Daoy (cell line): ENCODE measurements at places on chromosomes 3 and 15. TPM values are rescaled to one million over a fixed set of nuclear protein-coding genes. Genes with fewer than 3 reads are reported as not detected.

DNA sequence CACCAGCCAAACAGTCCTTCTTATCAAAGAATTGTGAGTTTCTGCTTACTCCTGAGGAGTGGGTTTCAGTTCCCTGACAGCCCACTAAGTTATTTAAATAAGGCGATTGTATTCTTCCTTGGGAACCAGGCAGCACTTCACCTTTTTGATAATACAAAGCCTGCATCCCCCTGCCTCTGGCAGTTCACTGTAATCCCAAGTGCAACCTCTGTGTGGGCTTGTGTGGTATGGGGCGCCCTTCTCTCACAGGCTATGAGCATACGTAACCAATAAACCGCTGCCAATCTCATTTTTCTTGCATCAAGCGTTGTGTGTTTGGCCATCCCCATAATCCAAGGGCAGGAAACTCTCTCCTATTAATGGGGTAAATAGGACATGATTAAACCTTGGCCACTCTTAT is 1025.6 kb downstream of the NSUN3 start:
- DNase-seq: no peak

DNA sequence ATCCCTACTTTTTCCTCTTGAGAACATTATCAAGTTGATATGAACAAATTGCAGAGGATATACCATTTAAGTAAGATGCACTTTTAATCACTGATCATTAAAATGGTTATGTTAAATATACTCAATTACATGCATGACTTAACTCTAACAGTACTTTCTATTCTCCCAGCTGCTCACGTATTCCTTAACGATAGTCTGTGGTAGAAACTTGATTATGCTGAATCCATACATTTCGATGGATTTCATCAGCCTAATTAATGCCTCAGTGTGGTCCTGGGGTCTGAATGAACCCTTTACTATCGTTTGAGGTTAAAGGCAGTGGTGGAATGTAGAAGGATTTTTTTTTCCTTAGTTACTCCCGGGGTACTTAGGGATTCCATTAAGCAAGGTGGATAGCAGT is 18.6 kb downstream of the SOX2 start:
- DNase-seq: no peak

DNA sequence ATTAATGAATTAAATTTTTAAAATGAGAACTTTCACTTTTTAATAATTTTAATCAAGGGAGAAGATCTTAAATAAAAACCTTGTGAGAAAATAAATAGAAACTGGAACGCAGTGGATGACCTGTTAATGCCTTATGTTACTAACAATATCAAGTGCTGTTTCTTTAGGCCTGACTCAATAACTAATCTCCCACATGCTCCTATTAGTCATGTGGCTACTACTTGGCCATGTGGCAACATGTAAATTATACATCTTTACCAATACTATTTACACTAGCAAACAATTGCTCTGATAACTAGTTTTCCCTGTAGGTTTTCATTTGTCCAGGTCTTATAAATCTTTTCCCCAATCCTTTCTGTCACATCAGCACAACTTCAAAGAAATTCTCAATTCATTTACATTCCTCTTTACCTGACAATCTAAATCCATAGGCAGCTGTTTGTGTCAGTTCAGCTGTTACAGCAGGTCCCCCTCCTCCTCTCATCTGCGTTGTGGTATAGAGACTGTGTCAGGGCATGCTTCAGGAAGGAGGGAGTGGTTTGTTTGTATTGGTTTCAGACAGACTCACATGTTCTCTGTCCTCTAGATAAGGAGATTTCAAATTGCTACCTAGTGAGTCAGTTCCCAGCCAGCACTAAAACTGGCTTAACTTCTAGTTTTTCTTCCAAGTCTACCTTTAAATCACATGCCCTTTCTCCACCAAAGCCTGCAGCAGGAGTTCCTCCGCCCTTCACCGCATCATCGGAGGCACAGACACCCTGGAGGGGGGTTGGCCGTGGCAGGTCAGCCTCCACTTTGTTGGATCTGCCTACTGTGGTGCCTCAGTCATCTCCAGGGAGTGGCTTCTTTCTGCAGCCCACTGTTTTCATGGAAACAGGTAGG is 11.3 kb upstream of the C3orf52 start:
- peak; percentile 85 for DNase-seq

- DNase-seq: no peak
Measured at GRCh38 chr3:10444110-10444429, 61.3 kb downstream of the ATP2B2 start.

GRCh38 chr3:45976191-45977091 is 19.2 kb downstream of the FYCO1 start:
- no peak for DNase-seq

DNA sequence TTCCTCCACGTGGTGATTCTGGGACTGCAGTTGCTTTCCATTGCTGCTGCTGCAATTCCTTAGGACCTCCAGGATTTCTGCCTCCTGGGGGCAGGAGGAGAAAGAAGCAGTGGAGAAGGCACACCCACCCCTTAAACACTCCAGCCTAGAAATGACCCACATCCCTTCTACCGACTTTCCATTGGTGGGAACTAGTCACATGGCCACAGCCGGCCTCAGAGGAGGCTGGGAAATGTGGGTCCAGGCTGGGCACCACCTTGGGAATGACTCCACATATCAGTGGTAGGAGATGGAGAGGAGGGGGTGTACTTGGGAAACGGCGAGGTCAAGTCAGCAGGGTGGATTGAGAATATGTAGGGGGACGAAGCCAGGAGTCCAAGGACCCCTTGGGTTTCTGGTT is 269.4 kb upstream of the CTDSPL start:
- no peak for DNase-seq

- DNase-seq: no peak
Measured at GRCh38 chr3:178673529-178673928, 137.3 kb downstream of the KCNMB2 start.

GRCh38 chr3:73805435-73805834 is 180.7 kb upstream of the PDZRN3 start:
- no peak for DNase-seq

GRCh38 chr15:66405615-66406014 is 18.9 kb downstream of the MAP2K1 start:
- DNase-seq: no peak

DNA sequence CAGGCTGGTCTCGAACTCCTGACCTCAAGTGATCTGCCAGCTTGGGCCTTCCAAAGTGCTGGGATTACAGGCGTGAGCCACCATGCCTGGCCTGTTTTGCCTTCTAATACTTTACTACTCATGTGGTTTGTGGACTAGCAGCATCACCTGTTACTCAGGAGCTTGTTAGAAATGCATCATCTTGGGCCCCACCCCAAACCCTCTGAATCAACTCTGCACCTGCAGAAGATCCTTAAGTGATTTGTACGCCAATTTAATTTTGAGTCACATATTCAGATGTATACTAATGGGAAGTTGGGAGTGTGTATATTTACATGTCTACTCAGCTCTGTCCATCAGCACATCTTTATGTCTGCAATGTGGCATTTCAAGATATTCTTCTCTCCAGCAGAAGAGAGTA is 6.1 kb downstream of the TBC1D21 start:
- no peak for DNase-seq

DNA sequence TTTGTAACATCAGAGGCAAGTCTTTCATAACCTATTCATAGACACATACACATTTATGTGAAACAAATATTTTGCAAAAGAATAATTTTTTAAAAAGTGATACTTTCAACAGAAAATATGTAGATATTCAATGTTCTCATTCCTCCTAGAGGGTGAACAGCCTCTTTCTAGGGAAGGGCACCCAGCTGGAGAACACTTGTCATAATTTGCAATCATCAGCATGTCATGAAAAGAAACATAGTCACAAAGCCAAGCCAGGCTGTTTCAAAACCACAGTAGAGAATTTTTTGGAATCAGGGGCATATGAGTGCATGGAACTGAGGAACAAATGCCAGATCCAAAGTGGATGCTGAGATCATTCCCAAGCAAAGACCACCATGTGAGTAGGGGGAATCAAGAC is 406.9 kb upstream of the ADAMTS9 start:
- DNase-seq: no peak

DNA sequence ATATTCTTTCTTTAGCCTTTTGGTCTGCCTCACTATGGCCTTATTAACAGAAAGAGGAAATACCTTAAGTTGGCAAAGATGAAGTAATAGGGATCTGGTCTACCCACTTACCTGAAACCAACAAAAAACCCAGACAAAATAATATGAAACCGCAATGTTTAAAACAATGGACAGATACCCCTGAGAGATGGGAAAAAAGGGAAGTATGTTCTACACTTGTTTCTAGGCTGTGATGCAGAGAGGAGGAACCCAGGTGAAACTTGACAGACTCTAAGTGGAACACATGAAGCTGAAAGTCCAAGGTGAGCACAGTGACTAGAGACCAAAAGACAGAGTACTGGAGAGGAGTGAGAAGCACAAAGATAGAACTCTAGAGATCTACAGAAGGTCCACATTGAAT is 78.4 kb downstream of the NR2E3 start:
- no peak for DNase-seq

DNA sequence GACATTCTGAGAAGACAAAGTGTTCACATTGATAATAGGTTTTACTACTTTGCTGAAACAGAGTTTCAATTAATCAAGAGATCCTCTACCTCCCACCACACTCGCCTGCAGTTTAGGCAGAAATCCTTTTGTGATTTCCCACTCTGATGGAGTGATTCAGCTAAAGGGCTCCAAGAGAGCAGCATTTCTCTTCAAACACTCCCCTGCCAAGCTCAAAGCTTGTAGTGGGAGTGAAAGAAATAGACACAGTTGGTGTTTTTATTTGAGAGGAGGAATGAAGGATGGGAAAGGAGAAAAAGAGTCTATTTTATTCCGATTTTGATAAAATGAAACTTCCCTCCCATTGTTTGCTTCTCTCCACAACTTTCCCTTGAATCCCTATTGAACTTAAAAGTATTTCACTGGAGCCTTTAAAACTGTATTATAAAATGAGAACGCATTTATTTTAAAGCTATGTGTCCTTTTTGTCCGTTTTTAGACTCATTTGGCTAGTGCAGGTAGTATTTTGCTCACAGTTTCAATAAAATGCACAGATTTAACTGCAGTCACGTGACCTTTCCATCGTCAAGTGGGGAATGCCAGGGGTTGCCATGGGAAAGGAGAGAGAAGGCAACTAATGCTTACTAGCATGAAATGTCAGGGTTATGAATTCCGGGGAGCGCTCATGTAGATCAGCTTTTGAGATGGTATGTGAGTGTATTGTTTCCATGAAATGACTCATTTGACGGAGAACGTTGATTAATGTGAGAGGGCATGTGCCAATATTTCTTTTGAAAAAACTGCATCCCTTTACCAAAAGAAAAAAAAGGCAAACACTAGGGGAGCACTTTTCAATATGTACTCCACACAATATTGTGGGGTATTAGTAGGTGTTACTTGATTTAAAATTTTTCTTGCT is 7.7 kb upstream of the OSBPL11 start:
- DNase-seq: peak; percentile 67

DNA sequence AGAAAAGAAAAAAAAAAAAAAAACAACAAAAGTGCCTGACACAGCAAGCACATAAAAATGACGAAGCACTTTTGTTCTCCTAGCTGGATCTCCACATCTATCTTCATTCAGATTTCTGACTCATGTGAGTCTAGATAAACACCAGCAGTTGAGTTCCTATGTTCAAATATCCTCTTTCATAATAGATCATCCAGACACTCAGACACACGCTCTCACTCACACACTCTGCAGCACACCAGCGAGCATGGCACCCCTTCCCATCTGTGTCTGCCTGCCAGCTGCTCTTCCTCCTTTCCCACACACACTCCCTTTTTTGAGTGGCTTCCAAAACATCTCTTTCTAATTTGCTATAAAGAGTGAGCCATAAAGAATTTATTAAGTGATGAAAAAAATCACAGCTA is 19.8 kb upstream of the CELF6 start:
- DNase-seq: peak; percentile 76

- no peak for DNase-seq
Measured at GRCh38 chr3:11551036-11551435, 92.7 kb downstream of the VGLL4 start.

DNA sequence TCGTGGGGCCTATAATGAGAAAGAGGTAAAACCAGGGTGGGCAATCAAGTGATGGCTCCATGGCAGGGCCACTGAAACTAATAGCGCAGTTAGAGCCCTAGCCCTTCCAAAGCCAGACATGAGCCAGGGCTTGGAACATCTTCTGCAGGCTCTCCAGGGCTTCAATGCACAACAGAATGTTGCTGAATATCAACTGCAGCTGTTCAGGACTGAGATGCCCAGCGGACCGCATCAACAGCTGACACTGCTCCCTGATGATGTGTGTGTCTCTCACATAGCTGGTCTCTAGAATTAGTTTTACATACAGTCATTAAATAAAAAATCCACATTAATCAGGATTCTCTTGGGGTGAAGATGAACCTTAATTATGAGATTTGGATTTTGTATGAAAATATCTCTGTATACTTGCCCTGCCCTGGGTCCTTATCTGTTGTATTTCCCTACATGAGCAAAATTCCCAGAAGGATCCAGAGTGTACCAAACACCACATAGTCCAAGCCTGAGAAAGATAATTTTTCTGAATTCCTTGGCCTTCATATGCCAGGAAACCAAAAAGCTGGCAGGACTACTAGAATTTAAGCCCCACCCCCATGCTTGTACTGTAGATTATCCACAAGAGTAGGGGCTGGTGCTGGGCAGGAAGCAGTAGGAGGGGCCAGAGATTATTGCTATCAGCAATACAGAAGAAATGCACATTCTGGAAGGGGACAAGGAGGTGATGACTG is 7.7 kb upstream of the GOLGB1 start:
- DNase-seq: no peak

GRCh38 chr3:89983449-89983848 is 876.0 kb downstream of the EPHA3 start:
- DNase-seq: no peak

- no peak for DNase-seq
Measured at GRCh38 chr3:125043599-125044151, 12.1 kb downstream of the HEG1 start.

- no peak for DNase-seq
Measured at GRCh38 chr3:97464035-97464434, 300.5 kb upstream of the ARL6 start.

GRCh38 chr3:99118381-99118780 is 216.9 kb upstream of the DCBLD2 start:
- DNase-seq: no peak

DNA sequence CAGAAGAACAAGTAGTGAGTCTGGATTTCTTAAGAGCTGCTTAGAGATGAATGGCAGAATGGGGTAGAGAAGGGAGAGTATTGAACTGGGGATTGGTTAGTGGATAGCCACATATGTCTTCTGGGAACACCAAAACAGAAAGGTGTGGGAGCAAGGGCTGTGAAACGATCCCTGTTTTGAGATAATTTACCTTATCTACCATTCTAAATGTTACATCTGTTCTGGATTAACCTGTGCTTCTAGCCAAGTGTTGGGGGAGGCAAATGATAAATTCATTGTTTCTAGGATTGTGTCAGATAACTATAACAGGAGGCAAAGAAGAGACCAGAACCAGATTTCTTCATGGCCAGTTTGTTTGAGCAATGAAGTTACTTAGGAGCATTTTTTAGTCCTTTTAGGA is 8.4 kb downstream of the NR1D2 start:
- DNase-seq: no peak

Gene RETNLB
- total RNA-seq: not detected in 2 replicates

Gene GHRL
- total RNA-seq: not detected in 2 replicates

Gene GOLGA8M
- not detected in 2 replicates for total RNA-seq

Gene CFAP92
- 1.0 TPM in 1 of 2 replicates, not detected in the other for total RNA-seq

Gene PTPRG
- total RNA-seq: 5.2 and 9.1 TPM in 2 replicates

Gene DAPK2
- 1.5 and 1.9 TPM in 2 replicates for total RNA-seq

Gene FBXO40
- not detected in 2 replicates for total RNA-seq

Gene PLXND1
- total RNA-seq: 9.1 and 12.1 TPM in 2 replicates

Gene SLC24A5
- not detected in 2 replicates for total RNA-seq

Gene CAMKV
- total RNA-seq: 0.34 TPM in 1 of 2 replicates, not detected in the other
